ENCODE measurements at places on chromosomes 12 and 14. TPM values are rescaled to one million over a fixed set of nuclear protein-coding genes. Genes with fewer than 3 reads are reported as not detected.

DNA sequence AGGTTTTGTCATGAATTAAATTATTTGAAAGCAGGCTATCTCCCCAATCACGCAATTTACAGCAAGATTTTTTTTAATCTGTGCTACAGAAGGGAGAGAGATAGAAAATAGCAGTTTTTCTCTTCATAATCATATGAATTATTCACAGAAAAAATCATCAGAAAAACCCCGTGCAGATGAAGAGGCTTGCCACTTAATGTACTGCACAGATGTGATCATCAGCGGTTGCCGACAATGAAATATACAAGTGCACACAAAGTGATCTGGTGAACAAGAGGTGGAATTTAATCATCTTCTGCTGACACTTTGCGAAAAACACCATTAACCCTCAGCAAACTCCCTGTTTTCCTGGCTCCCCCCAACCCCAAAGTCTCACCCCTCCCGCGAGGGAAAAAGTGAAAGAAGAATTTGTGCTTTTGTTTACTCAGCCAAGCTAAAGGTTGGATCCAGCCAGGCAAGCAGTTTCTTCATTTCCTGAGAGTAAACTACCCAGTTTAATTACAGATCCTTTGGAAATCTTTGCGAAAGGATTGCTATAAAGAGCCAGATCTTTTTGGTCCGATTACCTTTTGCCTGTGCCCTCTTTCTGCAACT is 3.1 kb upstream of the LMO3 start:
- H3K27ac ChIP-seq = no peak overlapping the region
- no peak for DNase-seq

DNA sequence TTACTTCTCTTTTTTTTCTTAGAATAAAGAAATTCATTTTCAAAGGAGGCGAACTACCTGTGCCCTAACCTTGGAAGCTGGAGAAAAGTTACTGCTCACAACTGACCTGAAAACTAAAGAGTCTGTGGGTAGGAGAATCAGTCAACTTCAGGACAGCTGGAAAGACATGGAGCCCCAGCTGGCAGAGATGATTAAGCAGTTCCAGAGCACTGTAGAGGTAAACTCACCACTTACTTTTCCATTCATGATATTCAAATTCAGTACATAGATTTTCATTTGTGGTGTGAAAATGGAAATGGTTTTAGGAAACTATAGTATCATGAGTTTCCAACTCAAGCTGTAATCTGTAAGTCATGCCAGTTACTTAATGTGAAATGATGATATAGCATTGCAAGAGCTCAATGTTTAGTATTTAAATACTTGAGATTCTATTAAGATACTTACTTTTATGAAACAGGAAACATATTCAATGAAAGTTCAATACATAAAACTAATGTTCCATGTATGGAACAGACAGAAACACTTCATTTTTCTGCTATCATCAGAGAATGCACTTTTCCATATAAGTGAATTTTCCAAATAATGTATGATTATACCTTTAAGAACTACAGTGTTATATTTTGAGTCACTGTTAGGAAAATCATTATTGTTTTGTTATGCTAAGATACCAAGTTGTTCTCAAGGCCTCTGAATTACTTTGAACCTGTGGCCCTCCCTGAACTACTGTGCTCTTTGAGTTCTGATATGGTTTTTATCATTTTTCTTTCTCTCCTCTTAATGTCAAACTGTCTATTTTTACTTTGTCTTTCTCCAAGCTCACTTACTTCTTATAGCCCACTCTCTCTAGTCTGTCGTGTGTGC is 119.0 kb downstream of the ESR2 start:
- no peak overlapping the region for H3K27ac ChIP-seq
- no peaks in the 10 kb centered on the region for H3K4me1 ChIP-seq
- no peaks in the 10 kb centered on the region for H3K27me3 ChIP-seq
- no peak overlapping the region for H3K4me3 ChIP-seq

GRCh38 chr12:104870797-104871196 is 87.3 kb downstream of the SLC41A2 start:
- H3K4me3 ChIP-seq = no peak overlapping the region
- no peak for DNase-seq
- no peaks in the 10 kb centered on the region for H3K36me3 ChIP-seq
- no peaks in the 10 kb centered on the region for H3K27me3 ChIP-seq

DNA sequence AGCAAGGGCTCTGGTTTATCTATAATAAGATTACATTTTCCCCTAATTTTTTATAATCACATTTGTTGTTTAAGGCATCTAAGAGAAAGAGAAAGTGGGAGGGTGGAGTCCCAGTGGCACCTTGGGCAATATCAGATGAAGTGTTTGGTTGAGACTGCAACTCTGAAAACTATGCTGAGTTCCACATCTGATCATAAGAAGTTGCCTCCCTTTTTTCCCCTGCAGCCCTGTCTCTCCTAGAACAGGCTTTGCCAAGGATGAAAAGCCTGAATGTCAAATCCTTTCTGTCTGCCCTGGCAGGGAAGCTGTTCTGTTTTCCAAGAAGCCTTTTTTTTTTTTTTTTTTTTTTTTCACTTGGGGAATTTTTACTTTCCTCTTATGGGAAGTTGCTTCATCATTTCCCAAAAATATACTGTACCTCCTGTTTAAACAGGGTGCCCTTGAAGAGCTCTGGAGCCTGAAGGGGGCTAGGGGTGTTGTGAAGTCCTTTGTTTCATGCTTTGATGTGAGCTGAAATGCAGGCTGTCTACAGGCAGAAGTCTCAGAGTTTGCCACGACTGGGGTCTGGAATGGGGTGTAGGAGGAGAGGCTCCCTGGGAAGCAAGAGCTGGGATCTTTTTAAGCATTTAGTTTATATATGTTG is 71.3 kb downstream of the SUSD6 start:
- H3K27me3 ChIP-seq = no peaks in the 10 kb centered on the region
- DNase-seq = no peak
- H3K4me3 ChIP-seq = no peak overlapping the region
- H3K27ac ChIP-seq = no peak overlapping the region
- no peaks in the 10 kb centered on the region for H3K36me3 ChIP-seq

GRCh38 chr12:44589697-44590096 is 286.4 kb downstream of the NELL2 start:
- H3K4me1 ChIP-seq = peaks cover 3% of the 10 kb centered on the region
- no peaks in the 10 kb centered on the region for H3K36me3 ChIP-seq
- no peak for DNase-seq

GRCh38 chr12:124537525-124538193 is 29.8 kb downstream of the NCOR2 start:
- no peaks in the 10 kb centered on the region for H3K36me3 ChIP-seq
- peak overlapping the region; percentile 96 for H3K27ac ChIP-seq
- peak; percentile 82 for DNase-seq
- no peak overlapping the region for H3K4me3 ChIP-seq
- no peaks in the 10 kb centered on the region for H3K27me3 ChIP-seq

- no peak overlapping the region for H3K4me3 ChIP-seq
- H3K27ac ChIP-seq = no peak overlapping the region
- no peak for DNase-seq
- H3K36me3 ChIP-seq = no peaks in the 10 kb centered on the region
- H3K27me3 ChIP-seq = no peaks in the 10 kb centered on the region
- no peaks in the 10 kb centered on the region for H3K4me1 ChIP-seq
These were observed 50.9 kb downstream of the BTG1 start for GRCh38 chr12:92094751-92095161.

- DNase-seq = no peak
- no peaks in the 10 kb centered on the region for H3K36me3 ChIP-seq
- no peaks in the 10 kb centered on the region for H3K4me1 ChIP-seq
- H3K27me3 ChIP-seq = peaks cover 7% of the 10 kb centered on the region
- no peak overlapping the region for H3K27ac ChIP-seq
- H3K4me3 ChIP-seq = no peak overlapping the region
These were observed 2.2 kb upstream of the DCD start for GRCh38 chr12:54650409-54650808.

DNA sequence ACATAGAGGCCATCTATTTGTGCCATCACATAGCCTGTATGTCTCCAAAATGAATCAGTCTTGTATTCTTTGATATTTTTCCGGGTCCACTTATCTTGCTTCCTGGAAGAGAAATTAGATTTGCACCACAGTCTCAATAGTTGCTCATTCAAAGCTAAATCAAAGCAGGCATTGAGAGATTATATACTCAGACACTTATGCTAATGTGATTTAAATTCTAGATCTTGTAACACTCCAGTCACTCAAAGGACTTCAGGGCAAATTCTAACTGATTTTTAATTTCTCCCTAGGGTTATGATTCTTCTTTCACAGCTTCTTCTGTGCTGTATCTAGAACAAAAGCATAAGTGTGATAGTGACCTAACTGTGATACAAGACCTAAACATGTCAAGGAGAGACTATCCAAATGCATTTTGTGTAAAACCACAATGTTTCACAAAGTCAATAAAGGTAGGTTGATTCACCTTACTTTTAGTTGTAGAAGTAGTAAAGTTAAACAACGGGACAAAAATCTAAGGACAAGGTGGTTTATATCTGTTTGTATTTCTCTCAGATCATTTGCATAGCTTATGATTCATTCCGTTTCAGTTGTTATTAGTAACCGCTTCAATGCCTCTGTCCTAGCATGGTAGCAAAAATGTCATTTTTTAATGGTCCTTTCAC is 26.8 kb downstream of the PLBD1 start:
- H3K27me3 ChIP-seq = no peaks in the 10 kb centered on the region
- H3K4me3 ChIP-seq = no peak overlapping the region
- no peak overlapping the region for H3K27ac ChIP-seq
- H3K36me3 ChIP-seq = no peaks in the 10 kb centered on the region
- no peak for DNase-seq
- no peaks in the 10 kb centered on the region for H3K4me1 ChIP-seq

- H3K4me1 ChIP-seq = no peaks in the 10 kb centered on the region
- DNase-seq = no peak
- H3K4me3 ChIP-seq = no peak overlapping the region
- no peaks in the 10 kb centered on the region for H3K27me3 ChIP-seq
These were observed 52.8 kb downstream of the STXBP6 start for GRCh38 chr14:24996930-24997725.

GRCh38 chr14:45251912-45252311 is 1.1 kb downstream of the MIS18BP1 start:
- H3K4me1 ChIP-seq = no peaks in the 10 kb centered on the region
- no peaks in the 10 kb centered on the region for H3K27me3 ChIP-seq
- H3K27ac ChIP-seq = no peak overlapping the region
- peak; percentile 9 for DNase-seq
- peak overlapping the region; percentile 64 for H3K4me3 ChIP-seq

DNA sequence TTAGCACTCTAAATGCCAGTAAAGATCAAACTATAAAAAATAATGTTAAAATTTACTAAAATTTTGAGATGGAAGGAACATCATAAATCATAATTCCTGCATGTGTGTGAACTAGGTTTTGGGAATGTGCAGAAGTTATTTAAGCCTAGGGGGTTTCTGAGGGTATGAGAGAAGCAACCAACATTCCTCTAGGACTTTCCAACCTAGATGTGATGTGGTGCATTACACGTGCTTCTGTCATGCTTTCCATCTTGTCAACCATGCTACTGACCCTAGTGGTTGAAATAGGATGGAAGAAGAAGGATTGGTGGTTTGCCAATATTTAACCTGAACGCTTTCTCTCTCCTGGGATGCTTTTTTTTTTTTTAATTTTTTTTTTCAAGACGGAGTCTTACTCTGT is 209.3 kb downstream of the AEBP2 start:
- H3K4me1 ChIP-seq = no peaks in the 10 kb centered on the region
- H3K27ac ChIP-seq = no peak overlapping the region
- no peak for DNase-seq
- H3K4me3 ChIP-seq = no peak overlapping the region

DNA sequence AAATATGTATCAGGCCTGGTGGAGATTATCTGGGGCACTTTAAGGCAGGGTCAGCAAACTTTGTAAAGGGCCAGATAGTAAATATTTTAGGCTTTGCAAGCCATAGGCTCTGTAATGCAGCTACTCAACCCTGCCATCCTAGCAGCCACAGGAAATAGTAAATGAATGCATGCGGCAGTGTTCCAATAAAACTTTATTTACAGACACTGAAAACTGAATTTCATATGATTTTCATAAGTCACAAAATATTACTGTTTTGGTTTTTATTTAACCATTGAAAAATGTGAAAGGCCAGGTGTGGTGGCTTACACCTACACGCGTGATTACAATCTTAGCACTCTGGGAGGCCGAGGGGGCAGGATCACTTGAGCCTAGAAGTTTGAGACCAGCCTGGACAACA is 3.2 kb upstream of the CAMKK2 start:
- DNase-seq = no peak
- H3K27me3 ChIP-seq = no peaks in the 10 kb centered on the region
- no peak overlapping the region for H3K4me3 ChIP-seq
- H3K27ac ChIP-seq = no peak overlapping the region
- no peaks in the 10 kb centered on the region for H3K36me3 ChIP-seq

- no peaks in the 10 kb centered on the region for H3K36me3 ChIP-seq
- no peaks in the 10 kb centered on the region for H3K27me3 ChIP-seq
- no peak overlapping the region for H3K4me3 ChIP-seq
These were observed 18.0 kb downstream of the TUBA1A start for GRCh38 chr12:49170924-49171323.

DNA sequence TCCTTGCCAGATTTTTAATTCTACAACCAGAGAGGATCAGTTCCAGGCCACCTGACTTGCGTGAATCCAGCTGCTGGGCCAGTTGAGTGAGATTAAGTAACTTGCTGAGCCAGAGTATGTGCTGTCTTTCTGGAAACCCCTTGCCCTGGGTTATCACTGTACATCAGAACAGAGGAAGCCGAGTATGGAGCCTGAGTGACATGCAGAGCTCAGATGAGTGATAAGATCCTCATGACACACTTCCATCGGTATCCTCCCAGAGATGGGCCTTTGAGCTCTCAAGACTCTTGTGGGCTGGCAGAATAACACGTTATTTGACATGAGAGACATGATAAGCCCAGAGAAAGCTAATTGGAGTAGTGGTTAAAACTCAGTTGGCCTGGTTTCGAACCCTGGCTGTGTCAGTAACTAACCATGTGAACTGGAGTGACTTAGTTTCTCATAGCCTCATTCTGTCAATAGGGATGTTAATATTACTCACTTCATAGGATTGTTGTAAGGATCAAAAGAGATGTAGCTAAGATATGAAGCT is 388.1 kb downstream of the ZFP36L1 start:
- no peaks in the 10 kb centered on the region for H3K36me3 ChIP-seq
- H3K4me1 ChIP-seq = peaks cover 4% of the 10 kb centered on the region
- no peak overlapping the region for H3K27ac ChIP-seq
- DNase-seq = no peak
- no peaks in the 10 kb centered on the region for H3K27me3 ChIP-seq

DNA sequence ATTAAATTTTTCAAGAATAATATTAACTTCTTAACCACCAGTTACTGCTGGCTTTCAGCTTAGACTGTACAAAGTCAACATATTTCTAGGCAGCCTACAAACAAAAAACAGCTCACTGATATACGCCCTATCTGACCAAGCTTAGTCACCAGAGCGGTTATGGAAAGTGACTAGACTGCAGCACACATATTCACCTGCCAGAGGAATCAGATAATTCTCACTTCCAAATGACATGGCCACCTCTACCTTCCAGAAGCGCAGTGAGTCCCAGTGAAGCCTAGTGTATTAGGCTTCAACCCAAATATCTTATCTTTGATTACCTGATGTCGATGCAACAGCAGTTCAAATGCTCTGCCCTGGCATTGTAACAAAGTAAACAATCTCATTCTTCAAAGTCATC is 8.5 kb downstream of the STXBP6 start:
- peaks cover 10% of the 10 kb centered on the region for H3K27me3 ChIP-seq
- H3K27ac ChIP-seq = no peak overlapping the region
- no peaks in the 10 kb centered on the region for H3K4me1 ChIP-seq
- H3K4me3 ChIP-seq = no peak overlapping the region
- DNase-seq = no peak

RALGAPA1 gene
- 4.4 TPM for polyA plus RNA-seq

ART4 gene
- not detected for polyA plus RNA-seq

PTPN11 gene
- 47.8 TPM for polyA plus RNA-seq

TPPP2 gene
- not detected for polyA plus RNA-seq

SPRYD3 gene
- 25.8 TPM for polyA plus RNA-seq

HDAC7 gene
- 32.7 TPM for polyA plus RNA-seq

Data from SK-N-SH (cell line).